ENCODE measurements at places on chromosomes 7 and 10.

DNA sequence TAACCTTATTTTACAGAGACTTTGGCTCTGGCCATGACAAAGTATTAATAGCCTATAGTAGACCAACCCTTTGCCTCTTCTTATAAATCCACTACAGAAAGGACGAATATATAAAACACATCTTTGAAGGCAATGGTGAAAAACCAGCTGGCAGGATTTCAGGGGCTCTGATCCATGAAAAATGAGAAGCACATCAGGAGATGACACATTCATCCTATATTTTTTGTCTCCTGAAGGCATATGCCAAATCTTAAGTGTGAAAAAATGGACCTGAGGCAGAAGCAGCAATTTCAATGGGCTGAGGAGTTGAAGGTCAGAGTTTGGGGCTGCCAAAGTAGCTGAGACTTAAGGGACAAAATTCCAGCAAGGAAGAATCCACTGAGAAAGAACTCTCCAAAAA, 14.4 kb downstream of the RNF216 start:
- no peak for DNase-seq

- no peak for DNase-seq
These were observed 130.3 kb upstream of the MINDY3 start for GRCh38 chr10:15990535-15991129.

- no peak for DNase-seq
These were observed 107.6 kb downstream of the TES start for GRCh38 chr7:116317907-116318306.

DNA sequence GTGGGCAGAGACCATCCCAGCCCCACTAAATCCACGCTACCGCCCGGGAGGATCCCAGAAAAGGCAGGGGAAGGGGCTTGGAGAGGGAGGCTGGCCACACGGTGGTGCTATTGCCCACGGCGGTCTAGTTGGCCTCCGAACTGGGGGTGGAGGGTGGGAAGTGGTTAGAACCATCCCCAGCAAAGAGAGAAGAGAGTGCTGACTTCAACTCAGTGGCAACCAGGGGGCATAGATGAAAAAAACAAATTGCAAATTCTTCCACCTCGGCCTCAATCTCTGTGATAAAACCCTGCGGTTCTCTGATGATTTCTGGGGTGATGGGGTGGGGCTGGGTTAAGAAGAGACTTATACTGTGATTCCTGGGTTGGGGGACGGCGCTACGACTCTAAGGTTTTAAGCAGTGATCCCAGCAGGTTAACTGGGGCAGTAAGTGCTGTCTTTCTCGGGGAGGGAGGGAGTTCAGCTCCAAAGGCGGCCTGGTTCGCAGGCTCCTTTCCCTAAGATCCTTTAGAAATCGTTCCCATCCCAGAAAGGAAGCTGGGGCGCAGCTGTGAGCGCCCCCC, 154.5 kb upstream of the LYZL2 start:
- peak; percentile 78 for DNase-seq

GRCh38 chr7:123070702-123071286, 75.3 kb upstream of the TAS2R16 start:
- no peak for DNase-seq

DNA sequence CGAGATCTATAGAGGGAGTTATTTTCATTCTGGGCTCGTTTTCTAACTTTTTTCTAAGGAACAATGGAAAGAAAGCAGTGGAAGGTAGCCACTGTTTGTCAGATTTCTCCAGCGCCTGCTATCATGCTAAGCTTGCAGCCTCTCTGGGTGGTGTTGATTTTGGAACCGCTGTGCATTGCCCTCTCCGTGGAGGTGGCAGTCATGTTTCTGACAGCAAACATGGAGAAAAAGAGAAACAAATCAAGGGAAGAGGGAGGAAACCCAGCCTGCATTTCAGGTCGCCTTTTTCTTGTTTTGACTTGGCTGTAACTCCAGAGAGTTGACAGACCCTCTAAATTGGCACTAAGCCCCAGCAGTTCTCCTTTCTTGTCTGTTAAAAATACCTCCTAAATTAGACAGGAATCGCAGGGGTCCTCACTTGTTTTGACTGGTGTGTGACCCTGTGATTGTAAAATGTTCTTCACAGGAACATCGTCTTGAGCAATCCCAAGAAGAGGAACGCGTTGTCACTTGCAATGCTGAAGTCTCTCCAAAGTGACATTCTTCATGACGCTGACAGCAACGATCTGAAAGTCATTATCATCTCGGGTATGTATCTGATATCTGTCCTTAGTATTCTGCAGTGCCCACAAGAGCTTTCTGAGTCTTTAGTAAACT, 4.8 kb downstream of the ECHDC3 start:
- DNase-seq = no peak

DNA sequence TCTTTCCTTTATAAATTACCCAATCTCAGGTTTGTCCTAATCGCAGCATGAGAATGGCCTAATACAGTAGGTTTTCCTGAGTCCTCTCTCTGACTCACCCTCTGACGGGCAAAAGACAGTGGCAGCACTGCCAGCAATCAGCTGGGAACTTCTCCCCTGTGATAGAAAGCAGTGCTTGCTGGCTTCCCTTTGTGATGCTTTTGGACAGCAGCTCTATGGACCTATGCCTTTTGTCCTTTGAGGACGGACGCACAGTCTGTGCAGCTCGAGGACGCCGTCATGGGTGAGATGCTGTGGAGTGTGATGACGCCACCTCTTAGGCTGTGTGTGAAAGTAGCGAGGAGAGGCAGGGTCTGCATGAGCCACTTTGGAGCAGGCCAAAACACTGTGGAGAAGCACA, 68.8 kb downstream of the KIAA1217 start:
- no peak for DNase-seq

DNA sequence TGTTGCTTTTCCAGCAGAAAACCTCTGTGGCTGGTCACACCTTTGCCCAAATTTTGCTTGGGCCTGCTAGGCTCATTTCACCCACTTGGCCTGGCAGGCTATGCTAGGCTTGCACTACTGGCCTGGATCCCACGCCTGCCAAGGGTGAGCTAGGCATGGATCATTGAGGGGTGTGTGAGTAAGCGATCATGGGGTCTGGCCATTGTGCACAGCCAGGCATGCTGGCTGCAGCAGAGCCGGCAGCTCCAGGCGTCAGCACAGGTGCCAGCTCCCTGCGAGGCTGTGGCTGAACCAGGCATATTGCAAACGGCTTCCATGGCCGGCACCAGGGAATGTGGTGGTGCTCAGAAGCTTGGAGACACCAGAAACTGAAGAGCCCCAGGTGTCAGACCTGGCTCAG, 19.2 kb downstream of the CFAP70 start:
- DNase-seq = no peak

GRCh38 chr7:121084748-121085336, 96.3 kb downstream of the CPED1 start:
- DNase-seq = no peak

- no peak for DNase-seq
These were observed 26.7 kb downstream of the DMBT1 start for GRCh38 chr10:122587098-122587760.

GRCh38 chr7:72785166-72785955, 42.6 kb downstream of the TYW1B start:
- no peak for DNase-seq

All from activated CD8-positive, alpha-beta memory T cell treated with anti-CD3 and anti-CD28 coated beads for 1 hour (primary cell).